Brain microvascular endothelial cell (primary cell): ENCODE measurements at places on chromosomes 7 and 10.

DNA sequence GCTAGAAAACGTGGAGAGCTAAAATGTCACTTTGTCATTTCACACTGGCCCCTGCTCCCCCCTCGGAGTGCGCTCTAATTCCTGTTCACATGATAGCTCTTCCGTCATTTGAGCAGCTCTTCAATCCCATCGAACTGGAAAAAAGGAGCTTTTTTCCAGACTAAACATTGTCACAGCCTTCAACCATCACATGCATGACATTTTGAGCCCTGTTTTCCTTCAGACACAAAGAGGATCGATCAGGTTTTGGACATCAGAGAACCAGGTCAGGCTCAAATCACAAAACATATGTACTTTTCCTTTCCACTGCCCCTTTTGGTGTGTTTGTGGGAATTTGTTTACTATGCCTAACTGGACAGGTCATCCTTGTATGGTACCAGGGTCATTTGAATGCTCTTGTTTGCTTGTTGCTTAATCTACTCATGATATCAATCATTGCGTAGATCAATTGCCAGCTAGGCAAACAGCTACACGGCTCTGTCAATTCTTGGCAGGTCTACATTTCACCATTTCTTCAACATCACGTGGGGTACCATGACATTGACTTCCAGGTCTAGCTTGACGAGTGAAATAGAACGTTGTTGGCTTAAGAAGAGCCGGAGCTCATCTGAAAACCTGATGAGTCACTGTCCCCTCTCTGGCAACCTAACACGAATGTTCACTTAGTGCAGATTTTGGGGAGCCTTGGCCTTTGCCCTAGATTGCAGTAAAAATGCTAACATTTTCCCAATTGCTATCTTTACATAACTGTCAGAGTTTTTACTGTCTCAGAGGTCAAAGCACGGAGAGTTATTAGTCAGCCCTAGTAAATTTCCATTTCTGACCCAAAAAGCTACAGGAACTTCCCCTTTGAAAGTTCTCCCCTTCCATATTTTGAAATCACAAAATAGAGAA is 87.3 kb downstream of the LYZL2 start:
- no peak for DNase-seq

GRCh38 chr7:148433521-148434180 is 156.9 kb upstream of the C7orf33 start:
- DNase-seq, result no peak

DNA sequence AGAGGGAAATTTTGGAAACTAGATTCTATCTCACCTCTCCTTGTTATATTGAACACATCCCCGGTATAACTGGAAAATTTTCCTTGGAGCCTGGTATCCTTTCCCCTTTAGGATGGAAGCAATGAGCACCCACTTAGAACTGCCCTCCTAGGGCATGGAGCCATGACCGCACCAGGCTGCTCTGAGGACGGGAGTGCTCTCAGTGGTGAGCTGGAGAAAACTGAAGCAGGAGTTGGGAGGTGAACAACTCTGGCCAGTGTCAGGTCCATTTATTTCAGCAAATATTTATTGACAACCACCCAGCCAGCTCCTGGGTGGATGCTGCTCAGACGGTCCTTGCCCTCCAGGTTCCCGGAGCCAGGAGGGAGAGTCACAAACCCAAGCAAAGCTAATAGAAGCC is 278.1 kb downstream of the WDR11 start:
- no peak for DNase-seq

DNA sequence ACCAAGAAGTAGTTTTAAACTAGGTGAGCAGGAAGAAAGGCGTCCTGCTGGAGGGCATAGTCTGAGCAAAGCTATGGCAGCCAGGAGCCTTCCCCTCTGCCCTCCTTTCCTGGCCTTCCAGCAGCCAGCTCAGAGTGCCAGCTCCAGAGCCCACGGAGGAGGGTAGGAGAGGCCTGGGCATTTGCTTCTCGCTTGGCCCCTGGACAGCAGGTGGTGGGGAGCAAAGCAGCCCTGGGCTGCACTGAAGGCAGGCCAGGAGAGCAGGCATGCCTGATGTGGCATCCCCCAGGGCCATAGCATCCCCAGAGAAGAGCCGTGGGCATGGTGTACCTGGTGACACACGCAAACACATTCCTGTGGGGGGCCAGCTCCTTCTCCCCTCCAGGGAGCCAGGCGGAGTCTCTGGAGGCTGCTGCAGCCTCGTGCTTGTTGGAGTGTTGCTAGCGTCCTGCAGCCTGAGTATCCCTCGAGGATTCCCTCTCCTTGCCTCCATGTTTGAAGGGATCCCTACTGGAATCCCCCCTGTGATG is 43.9 kb downstream of the CDH23 start:
- DNase-seq, result no peak

GRCh38 chr7:54722026-54722425 is 37.0 kb downstream of the SEC61G start:
- DNase-seq, result no peak

GRCh38 chr7:28958235-28958979 is at the start of gene TRIL:
TRIL (minus strand) TSS chr7:28958330; CDS start chr7:28958046, 284 bp downstream.
- DNase-seq, result peak; percentile 45

DNA sequence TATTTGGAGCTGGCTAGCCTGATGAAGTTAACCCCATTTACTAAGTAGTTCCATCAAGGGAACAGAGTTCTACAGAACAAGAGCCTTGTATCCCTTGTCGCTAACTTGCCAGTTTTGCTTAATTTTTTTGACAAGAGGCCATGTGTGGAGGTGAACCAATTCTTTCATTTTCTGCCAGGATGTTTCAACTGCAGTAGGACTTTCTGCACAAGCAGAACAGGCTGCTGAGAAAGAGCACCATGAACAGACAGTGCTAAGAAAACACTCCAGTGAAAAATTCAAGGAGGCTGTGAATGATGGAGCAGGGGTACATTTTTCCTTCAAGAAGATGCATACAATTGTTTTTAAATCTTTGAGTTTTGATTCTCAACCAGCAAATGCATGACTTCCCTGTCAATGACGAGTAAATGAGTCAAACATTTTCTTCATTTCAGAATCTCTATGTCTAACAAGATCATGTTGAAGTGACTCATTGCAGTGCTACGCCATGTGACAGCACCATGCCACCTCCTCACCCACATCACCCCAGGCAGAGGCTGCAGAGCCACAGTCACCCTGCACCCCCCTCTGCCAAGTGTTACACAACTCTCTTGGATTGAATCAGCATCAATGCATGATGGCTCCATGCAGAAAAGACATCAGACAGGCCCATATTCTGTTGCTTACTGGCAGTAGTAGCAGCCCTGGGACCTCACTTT is 193.1 kb downstream of the COBL start:
- peak; percentile 93 for DNase-seq

GRCh38 chr10:78703593-78703992 is 365.2 kb upstream of the ZMIZ1 start:
- no peak for DNase-seq

GRCh38 chr7:99035723-99036545 is 108.0 kb downstream of the SMURF1 start:
- no peak for DNase-seq

GRCh38 chr7:114426824-114427223 is 12.2 kb downstream of the FOXP2 start:
- DNase-seq, result peak; percentile 34

DNA sequence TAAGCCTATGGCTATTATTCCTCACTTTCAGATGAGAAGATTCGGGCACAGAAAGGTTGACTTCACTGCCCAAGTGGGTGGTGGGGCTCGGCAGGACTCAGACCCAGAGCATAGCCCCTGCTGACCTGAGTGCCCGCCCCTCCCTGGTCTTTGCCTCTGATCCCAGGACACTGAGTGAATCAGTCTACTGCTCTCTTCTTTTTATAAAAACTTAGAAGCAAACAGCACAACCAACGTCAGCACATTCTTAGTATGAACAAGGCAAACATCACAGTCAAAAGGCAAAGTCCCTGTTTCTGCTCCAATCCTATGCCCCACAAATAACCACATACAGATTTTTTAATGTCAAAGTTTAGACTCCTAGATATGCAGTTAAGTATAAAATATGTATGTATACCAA is 237.8 kb downstream of the ZMYND11 start:
- DNase-seq, result peak; percentile 64

GRCh38 chr10:114550756-114551635 is 107.1 kb downstream of the ABLIM1 start:
- DNase-seq, result no peak

GRCh38 chr10:50279489-50279888 is 28.2 kb upstream of the ASAH2 start:
- DNase-seq, result no peak

DNA sequence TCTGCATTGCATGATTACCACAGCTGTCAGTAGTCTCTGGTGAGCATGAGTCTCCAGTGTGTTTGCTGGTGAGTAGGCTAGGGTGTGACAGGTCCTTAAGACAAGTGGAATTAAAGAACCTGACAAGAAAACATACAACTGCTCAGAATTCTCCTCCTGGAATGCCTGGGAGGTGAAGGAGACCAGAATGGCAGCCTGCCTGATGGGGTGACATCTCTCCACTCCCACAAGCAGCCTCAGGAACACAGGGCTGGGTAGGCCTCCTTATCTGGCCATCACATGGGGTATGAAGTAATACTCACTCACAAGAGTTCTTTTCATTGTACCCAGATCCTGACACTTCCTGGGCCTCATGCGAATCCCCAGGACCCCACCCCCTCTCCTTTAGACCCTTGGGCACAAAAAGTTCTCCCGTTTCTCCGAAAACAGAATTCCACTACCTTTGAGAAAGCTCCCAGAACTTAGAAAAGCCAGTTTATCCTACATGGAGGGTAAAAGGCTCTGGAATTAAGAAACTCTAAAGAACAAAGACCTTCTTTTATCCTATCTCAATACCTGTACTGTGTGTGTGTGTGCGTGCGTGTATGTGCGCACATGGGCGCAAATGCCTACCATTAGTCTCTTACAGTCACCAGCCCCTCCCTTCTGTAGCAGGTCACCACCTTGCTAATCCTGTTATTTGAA is 33.4 kb upstream of the C1GALT1 start:
- DNase-seq, result no peak

GRCh38 chr7:118078015-118078414 is 105.9 kb upstream of the LSM8 start:
- no peak for DNase-seq

GRCh38 chr7:1567896-1568510 is 1.8 kb downstream of the PSMG3 start:
- DNase-seq, result peak; percentile 81

- DNase-seq, result no peak
Measured at GRCh38 chr10:76324283-76324682, 892.9 kb downstream of the LRMDA start.
